ENCODE measurements at places on chromosomes 4 and X.

- DNase-seq, result no peak
Observed at GRCh38 chr4:83329521-83330110, 5.0 kb downstream of the HPSE start.

- no peak for DNase-seq
Observed at GRCh38 chrX:17595456-17596035, 141.7 kb upstream of the SCML1 start.

DNA sequence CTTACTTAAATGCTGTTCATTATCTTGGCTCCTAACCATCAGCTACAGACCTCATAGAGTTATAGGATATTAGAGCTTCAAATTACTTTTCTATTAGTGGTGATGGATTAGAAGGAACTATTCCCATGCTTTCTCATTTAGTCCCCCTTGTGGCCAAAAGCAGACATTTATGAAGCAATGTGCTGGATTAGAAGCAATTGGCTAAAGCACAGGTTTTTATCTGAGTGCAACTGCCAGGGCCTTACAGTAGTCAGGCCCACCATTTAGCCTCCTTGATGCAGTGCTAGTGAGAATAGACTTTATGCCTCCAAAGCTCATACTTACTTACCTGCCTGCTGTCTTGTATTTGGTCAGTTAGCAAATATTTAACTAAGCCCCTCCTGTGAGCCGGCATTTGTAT, 93.0 kb downstream of the TSPAN7 start:
- peak; percentile 50 for DNase-seq

DNA sequence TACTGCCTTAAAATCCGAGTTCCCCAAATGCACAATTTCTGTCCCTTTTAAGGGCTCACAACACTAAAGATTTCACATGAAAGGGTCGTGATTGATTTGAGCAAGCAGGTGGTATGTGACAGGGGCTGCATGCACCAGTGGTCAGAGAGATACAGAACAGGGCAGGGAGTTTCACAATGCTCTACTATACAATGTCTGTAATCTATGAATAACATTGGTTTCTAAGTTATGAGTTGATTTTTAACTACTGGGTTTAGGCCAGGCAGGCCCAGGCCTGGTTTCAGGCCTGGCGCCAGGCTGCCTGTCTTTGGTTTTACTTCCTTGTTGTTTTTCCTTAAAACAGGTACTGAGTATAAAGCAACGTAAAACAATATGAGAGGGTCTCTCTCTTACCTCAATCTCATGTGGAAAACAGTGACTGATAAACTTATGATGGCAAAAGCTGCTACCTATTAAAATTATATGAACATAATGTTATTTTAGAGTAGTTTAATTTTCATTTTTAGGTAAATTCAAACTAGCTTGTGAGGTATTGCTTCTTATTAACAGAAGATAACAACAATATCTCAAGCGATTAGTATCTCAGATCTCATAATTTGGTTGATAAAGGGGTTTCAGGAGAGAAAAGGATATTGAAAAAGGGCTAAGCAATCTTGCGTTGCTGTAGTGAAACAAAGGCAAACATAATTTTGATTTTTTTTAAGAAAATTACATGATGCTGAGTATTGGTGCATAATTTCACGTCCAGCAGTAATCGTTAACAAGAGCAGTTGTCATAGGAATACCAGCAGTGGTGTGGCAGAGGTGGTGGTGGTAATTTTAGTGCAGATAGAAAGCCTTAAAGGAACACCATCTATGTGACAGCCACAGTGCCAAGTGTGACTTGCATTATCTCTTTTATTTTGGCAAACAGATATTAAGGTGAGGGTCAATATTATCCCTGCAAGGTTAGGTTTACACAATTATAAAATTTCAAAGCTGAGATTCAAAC, 944.4 kb upstream of the GRID2 start:
- no peak for DNase-seq

- peak; percentile 43 for DNase-seq
Observed at GRCh38 chrX:130108647-130109428, 1.5 kb downstream of the ELF4 start.

- peak; percentile 7 for DNase-seq
Observed at GRCh38 chr4:141501931-141502330, 134.5 kb upstream of the IL15 start.

DNA sequence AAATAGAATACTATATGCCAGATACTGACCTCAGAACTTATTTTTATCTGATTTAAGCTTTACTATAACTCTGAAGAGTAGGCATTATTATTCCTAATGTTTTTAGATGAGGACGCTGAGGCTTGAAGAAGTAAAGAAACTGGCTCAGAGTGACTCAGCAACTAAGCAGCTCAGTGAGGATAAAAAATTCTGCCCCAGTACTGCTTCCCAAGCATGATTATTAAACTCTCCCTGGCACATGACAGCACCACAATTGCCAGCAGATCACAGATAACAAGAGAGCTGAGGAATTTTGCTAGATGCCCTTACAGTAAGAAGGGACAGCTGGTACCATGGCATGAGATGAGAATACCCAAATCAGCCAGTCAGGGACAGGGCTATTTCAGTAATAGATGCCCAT, 219.4 kb downstream of the NKX6-1 start:
- peak; percentile 15 for DNase-seq

GRCh38 chr4:44462259-44462658, 13.7 kb upstream of the KCTD8 start:
- DNase-seq, result no peak

- no peak for DNase-seq
Observed at GRCh38 chrX:53817548-53817947, 131.0 kb upstream of the HUWE1 start.

- DNase-seq, result no peak
Observed at GRCh38 chrX:48611703-48612102, 14.4 kb downstream of the WDR13 start.

DNA sequence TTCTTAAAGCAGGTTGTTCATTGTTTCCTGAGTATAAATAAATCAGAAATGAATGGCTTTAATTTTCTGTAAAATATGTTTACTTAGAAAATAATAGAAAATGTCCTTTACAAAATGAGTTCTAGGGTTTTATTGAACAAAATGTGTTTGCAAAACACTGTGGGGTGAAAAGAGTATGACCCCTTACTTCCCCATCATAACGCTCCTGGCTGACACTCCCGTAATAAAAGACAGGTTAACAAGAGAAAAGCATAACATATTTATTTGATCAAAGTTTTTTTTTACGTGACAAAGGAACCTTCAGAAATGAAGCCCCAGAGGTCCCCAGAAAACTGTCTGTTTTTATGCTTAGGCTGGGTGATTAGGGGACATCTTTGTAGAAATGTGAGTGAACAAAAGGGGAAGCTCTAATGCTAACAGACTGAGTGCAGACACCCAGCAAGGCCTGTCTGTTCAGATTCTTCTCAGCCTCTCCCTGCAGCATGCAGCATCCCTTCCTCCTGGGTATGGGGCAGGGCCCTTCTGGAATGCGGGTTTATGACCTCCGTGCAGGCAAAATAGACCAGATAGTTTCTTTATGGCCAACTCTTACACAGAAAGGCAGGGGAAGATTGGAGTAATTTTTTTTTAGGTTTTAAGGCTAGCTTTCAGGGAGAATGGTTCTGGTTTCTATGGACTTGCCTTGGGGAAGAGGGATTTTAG, 26.1 kb downstream of the ZFP42 start:
- DNase-seq, result no peak

All from myocyte (in vitro differentiated cells).